ENCODE measurements at places on chromosomes 2 and 18.

DNA sequence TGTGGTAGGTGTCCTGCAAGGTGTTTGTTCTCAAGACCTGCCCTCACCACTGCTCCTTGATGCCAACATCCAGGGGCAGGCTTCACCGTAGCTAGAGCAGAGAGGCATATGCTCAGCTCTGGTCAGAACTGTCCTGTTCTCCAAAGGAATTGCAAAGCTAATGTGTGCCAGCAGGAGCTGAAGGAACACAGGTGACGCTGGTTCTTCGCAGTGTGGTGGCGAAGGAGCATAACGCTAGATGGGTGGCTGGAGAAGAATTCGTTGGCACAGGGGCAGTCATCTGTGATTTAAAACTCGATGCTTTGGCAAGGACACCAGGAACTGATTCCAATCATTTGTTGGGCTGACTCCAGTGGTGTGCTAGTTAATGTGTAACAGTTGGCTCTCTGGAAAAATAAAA lies 11.4 kb upstream of the PER2 start:
- DNase-seq: no peak

DNA sequence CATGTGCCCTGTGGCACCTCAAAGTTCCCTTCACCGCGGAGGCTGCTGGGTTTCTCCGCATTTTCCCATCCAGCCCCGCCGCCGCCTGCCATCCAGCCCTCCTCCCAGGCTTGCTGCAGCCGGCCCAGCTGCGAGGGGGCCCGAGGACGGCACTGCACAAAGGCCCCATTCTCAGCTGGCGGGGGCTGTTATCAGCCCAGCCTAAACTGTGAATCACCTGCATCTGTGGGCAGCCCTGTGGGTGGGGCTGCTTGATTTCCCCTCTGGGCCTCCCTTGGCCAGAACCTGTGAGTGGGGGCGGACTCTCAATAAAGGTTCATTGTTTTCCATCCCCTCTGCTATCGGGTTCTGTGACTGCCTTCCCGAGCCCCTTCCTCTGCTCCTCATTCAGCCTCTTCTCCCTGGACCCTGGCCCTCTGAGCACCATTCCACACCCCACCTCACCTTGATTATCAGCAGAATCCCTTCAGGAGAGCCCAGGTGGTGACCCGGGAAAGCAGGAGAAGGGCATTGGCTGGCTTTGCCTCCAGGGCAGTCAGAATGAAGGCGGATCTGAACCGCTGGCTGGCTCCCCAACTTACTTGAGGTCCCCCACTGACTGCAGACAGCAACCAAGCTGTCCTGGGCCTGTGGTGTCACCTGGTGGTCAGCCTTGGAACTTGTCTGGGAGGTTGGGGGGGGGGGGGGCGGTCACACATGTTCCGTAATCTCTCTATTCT lies 204.5 kb downstream of the ZFP36L2 start:
- no peak for DNase-seq

DNA sequence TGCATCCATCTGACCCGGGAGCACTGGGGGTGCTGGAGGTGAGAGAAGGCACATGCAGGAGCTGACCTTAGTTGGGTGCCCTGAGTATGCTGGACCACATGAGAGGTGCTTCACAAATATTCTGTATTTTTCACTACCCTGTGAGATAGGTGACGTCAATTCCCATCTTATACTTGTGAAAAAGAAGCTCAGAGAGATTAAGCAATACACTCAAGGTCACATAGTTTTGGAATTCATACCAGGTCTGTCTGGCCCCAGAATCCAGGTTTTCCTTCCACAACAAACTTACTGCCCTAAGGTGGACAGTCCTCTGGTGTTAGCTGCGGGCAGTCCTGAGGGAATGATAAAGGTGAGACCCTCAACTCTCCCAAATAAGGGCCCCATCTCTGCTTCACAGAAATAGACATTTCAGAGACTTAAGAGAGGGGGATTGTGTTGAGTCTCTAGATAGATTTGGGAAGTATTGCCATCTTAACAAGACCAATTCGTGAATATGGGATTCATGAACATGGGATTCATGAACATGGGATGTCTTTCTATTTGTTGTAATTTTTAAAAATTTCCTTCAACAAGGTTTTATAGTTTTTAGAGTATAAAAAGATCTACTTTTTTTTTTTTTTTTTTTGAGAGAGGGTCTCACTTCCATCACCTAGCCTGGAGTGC lies 64.0 kb upstream of the SMAD7 start:
- DNase-seq: no peak

DNA sequence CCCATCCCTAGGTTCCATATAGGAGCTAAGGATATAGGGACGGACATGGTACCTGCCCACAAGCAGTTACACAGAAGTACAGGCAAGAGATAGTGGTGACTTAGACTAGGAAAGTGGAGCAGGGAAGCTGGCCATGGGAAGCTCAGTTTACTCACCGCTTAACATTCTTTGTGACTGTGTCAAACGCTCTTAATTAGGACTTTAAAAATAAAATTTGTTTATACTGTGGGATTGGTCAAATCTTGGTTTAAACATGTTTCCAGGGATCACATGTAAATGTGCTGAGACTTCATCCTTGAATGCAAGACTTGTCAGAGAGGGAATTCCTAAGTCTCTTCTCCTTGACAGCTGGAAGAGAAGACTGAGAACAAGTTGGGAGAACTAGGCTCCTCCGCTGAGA lies 107.3 kb downstream of the MTCL1 start:
- no peak for DNase-seq

DNA sequence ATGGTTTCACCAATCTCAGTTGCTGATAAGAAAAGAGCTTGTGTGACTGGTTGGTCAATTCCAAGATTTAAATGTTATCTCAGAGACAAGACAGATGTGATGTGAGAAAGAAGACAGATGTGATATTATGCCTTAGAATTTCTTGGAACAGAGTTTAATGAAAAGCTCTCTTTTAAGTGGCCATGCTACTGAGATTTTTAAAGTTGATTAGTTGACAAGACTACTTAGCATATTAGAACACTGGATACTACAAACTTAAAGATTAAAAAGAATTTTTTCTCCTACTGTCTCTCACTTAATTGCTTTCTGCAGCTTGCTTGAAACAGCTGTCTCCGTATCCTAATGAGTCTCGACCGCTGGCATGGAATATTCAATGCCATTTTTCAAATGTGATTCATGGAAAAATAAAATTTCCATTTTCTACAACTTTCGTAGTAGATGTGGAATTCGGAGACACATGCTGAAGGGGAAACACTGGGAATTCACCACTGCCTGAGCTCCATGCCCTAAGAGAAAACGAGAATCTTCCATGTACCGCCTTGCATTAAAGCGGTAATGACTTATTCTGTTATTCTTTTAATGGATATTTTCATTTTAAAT lies 634.2 kb upstream of the SETBP1 start:
- no peak for DNase-seq

DNA sequence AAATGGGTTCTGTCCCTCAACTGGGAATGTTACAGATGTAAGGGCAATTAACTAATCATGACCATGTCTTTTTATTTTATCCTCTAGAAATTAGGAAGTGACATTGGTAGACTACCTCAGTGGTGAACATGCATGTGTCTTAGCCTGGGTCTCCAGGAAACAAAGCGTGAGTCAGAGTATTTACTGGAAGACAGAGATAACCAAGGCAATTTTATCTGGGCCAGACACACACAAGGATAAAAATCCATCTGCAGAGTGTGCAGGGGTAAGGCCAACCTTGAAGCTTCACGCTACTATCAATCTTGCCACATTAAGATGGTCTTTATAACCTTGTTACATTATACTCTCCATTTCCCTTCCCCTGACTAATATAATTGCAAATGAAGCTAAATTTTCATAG lies 487.5 kb downstream of the SUCLG1 start:
- DNase-seq: no peak

Measured in T-helper 1 cell (primary cell).